Activated CD4-positive, CD25-positive, alpha-beta regulatory T cell (primary cell): ENCODE measurements at places on chromosomes 1 and 21.

GRCh38 chr1:193448682-193449461, 262.5 kb upstream of the B3GALT2 start:
- no peak for DNase-seq

GRCh38 chr1:219371471-219371870, 197.8 kb downstream of the LYPLAL1 start:
- no peak for DNase-seq

DNA sequence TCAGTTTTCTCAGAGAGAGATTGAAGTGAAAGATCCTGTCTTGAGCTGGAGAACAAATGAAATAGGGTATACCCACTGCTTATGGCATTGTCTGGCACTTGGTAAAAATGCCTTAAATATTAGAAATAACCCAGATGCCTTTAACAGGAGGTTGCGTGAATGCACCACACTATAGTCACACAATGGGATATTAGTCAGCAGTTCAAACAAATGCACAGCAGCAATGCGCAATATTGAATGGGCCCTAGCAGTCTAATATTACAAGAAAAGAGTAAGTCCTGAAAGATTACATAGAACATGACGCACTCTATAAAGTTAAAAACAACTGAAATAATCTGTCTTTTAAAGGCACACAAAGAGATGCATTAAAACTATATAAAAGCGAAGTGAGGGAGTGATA, 161.1 kb downstream of the EDEM3 start:
- no peak for DNase-seq

GRCh38 chr1:6625584-6626149, 999 bp downstream of the THAP3 start:
- no peak for DNase-seq

DNA sequence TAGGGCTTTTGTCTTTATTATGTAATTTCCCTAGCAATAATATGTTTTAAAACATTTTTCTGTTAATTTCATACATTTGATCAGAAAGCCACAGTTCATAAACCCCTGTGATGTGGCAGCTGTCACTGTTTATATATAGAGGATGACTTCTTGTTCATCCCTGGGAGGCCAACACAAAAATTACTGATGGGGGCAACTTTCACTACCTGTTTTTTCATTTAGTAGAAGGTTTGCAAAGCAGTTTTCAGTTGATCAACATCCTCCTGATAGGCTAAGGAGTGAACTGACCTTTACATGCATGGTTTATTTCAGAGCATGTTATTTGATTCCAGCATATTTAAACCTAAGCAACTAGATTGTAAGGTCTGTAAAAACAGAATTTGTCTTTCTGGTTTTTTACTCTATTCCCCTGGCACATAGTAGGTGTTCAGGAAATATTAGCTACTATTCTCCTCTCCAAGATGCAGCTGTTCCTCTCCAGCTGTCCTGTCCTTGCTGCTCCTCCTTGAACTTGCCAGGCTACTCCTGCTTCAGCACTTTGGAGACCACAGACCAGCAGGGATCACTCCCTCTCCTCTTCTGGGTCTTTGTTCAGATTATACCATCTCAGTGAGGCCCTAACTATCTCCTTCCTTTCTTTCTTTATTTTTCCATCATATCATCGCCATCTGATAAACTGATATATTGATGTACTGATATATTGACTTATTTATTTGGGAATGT, 54.7 kb downstream of the ROR1 start:
- DNase-seq = no peak

- DNase-seq = no peak
These were observed 7.0 kb upstream of the SLC26A9 start for GRCh38 chr1:205950280-205950679.
